Activated CD4-positive, alpha-beta memory T cell treated with anti-CD3 and anti-CD28 coated beads for 36 hours (primary cell): ENCODE measurements at places on chromosomes 3 and 15.

DNA sequence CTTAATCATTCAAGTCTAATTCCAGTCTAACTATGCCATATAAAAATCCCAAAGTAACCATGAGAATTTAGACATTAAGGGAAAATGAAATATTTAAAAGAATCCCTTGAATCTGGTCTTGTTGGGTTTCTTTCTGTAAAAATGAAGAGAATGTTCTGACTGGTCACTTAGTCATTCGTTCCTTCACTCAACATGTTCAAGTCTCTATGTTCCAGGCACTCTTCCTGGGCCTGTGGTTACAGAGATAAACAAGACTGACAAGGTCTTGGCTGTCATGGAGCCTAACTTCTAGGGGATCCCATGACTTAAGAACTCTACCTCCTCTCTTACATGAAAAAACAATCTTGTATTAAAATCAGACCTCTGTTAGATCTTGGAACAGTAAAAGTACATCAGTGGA, 638.6 kb upstream of the TBL1XR1 start:
- no peak for DNase-seq

DNA sequence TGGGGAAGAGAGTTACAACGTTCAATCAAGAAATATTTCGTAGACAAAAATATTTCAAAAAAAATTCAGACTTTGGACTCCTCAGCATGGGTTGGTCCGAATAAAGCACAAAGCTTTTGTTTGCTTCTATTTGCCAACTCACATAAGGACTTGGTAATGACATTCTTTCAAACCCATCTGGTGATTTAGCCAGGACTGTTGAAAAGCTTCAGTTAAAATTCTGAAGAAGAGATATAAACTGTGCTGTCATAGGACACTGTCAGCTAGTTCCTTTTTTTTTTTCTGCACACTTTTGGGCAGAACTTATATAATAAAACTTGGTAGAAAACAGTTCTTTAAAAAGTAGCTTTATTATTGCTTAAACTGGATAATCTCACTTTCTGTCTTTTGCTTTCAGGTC, 660.8 kb upstream of the SGO1 start:
- no peak for DNase-seq

- no peak for DNase-seq
Observed at GRCh38 chr3:17771177-17772017, 29.0 kb upstream of the TBC1D5 start.

GRCh38 chr3:54303517-54304375, 181.4 kb downstream of the CACNA2D3 start:
- DNase-seq, result no peak

- no peak for DNase-seq
Observed at GRCh38 chr3:89360156-89360555, 252.7 kb downstream of the EPHA3 start.

GRCh38 chr3:111882799-111883198, 23.7 kb downstream of the PHLDB2 start:
- no peak for DNase-seq

DNA sequence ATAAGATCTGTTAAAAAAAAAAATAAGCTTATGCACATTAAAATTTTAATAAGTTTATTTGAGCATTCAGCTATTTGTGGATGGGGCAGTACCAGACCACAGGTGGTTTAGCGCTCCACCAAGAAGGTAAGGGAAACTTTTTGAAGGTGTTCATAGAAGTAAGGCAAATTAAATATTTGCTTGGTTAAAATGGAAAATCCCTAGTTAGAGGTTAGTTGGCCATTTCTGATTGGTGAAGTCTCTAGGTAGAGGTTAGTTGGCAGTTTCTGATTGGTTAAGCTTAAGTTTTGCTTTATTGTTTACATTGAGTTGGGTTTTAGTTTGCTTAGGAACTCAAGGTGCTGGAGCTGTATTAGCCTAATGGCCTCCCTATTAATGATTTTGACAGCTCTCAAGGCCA, 30.7 kb downstream of the SCN11A start:
- no peak for DNase-seq

- DNase-seq, result no peak
Observed at GRCh38 chr3:176780766-176781165, 416.5 kb downstream of the TBL1XR1 start.

GRCh38 chr3:177753451-177754155, 556.3 kb upstream of the TBL1XR1 start:
- DNase-seq, result no peak

DNA sequence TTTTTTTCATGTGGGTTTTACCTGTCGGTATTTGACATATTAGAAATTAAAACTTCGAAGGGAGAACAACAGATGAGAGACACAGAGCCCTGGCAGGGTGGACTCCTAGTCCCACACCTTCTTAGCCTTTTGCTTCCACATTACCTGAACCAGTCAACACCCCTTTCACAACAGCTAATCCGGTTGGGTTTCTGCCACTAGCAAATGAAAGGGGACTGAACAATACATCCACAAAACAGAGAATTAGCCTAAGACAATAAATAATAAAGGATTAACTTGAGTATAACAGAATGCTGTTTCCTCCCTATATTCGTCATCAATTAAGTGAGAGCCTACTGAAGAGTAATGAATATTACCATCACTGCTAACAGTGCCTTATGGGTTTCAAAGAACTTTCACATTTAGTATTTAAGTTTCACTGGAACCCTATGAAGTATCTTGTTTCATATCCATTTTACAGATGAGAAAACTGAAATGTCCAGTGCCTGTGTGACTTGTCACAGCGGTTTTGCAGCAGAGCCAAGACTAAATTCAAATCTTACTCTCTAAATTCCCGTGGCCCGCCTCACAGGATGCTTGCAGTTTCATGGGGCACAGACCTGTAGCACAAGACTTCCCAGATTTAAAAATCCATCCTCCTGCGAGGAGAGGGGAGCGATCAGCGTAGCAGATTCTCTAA, 1.0 kb upstream of the RAB8B start:
- DNase-seq, result peak; percentile 67

DNA sequence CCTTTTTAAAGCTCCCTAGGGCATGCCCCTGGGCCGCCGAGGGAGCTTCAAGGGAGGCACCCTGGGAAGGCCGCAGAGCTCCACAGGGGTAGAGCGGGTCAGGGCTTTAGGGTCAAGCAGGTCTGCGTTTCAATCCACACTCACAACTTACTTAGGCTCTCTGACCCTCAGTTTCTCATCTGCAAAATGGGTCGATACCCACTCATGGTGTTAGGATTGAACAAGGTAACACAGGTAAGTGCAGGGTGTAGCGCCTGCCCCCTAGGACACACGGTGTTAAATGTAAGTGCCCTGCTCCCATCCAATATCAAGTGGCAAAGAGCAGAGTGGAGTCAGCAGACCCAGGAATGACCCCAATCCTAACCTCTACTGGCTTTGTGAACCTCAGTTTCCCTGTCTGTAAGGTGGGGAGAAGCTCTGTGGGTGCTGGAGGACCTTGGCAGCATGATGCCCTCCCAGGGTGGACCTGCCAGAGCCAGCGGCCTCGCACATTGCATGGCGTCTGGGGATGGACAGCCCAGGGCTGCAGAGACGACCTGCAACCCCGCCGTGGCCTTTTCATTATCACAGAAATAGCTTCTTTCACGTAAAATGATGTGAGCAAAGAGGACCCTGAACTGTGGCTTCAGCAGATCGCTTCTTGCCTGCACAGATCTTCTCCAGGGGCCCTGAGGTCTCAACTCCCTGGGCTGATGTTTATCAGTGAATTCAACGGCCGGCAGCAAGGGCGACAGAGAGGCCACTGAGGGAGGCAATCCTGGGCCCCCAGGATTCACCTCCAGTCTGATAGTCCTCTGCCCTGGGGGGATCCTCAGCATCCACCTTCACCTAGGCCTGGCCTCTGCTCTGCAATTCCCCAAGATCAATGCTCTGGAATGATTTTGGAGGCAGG, 138.5 kb downstream of the CHSY1 start:
- DNase-seq, result no peak

GRCh38 chr15:87343966-87344365, 912.6 kb downstream of the NTRK3 start:
- DNase-seq, result no peak

DNA sequence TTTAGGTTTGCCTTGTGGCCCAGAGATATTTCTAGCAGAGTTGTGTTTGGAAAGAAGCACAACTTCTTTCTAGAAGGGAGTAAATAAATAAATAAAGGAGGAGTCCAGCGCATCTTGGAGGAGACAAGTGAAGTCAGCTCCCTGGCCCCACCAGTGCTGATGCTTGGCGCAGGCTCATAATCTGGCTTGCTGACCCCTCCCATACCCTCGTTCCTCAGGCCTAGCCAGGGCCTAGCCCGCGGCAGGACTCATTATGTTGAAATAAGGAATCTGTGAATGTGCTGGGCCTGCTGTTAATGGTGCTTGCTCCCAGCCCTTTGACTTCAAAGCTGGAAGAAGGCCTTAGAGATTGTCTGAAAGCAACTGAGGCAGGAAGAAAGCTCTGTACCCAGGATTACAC, 3.1 kb downstream of the ZNF710 start:
- DNase-seq, result no peak

- peak; percentile 73 for DNase-seq
Observed at GRCh38 chr3:196081002-196081833, 672 bp downstream of the TFRC start.

- DNase-seq, result no peak
Observed at GRCh38 chr15:62421289-62421688, 256.2 kb upstream of the C2CD4B start.

GRCh38 chr15:62026487-62027262, 33.6 kb downstream of the VPS13C start:
- DNase-seq, result no peak

DNA sequence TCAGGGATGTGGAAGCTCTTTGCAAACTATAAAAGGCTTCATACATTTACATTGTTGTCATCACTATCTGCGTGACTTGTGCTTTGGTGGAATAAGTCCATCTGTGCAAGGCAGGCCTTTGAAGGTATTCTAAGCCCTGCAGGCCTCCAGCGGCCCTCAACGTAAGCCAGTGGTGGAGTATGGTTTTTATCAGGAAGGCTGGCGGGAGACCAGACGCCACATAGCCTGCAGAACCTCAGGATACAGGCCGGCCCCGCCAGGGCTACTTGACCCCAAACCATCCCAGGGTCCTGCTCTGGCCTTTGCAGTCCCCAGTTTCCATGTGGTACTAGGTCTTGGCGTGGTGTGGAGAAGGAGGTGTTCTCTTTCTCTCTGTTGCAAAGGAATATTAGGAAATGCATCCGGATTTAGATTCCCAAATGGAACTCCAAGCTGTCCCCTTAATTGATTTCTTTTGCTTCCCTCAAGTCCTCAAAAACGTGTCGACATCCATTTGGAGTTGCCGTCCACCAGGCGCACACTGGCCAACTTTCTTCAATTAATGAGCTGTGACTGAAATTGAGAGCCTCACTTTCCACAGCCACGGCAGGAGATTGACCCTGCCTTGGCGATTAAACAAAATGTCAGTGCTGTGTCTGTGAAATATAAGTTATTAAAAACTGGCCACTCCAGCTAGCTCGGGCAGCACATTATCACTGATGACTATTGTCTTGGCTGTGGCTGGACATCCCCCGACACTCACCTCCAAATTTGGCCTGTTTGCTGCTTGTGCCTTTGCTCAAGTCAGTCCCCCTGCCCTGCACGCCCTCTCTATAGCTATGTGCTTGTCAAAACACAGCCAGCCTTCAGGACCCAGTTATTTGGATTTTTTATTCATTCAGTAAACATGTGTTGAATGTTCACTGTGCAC, 239.8 kb upstream of the TLE3 start:
- DNase-seq, result no peak

DNA sequence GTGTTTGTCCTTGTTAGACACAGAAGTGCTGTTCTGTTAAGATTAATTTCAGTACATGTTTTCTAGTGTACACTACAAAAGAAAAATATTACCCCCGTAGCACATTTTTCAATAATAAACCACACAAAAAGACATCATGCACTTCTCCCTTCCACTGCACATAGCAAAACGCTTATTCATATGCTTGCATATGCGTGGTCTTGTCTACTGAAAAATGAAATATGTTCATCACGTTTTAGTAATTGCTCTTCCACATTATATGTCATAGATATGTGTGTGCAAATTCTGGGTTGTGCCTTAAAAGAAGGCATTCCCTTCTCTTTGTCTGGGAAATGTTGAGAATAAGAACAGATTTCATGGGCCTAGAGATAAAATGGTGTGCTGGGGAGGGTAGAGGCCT, 353.9 kb downstream of the NSUN3 start:
- no peak for DNase-seq

GRCh38 chr3:131033480-131034080, 6.9 kb downstream of the NEK11 start:
- DNase-seq, result no peak

DNA sequence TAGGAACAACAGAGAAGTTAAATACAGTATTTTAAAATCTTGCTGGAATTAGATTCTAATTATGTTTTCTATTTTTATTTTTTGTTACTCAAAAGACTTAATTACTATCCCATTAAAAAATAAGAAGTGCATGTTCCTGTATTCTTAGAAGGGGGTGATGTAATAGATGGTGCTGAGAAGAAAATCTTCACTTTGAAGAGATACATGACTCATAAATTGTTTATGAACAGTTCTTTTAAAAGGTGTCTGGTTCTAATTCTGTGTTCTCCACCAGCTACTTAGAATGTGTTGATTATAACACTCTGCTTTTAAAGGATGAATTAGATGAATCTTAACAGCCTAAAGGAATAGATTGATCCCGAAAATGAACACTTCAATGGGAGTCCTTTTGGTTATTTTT, 8.2 kb downstream of the RCN2 start:
- no peak for DNase-seq

DNA sequence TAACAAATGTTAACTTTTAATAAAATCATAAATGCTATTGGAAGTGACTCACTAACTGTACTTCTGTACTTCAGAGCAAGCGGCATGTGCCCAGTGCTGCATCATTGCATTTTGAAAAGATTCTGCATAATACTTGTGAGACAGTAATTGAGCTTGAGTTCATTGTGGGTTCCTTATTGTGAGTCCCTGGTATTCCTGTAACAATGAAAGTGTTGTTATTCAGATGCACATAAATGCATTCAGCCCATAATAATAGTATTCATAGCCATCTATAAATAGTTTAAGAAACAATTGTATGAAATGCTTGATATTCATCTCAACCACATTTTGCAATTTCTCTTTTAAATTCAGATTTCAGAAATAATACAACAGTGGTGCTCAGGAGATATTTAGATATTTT, 976.4 kb downstream of the CADM2 start:
- DNase-seq, result no peak

GRCh38 chr3:165434516-165434915, 238.3 kb upstream of the SLITRK3 start:
- no peak for DNase-seq

- DNase-seq, result no peak
Observed at GRCh38 chr3:126496894-126497850, 20.4 kb downstream of the UROC1 start.

DNA sequence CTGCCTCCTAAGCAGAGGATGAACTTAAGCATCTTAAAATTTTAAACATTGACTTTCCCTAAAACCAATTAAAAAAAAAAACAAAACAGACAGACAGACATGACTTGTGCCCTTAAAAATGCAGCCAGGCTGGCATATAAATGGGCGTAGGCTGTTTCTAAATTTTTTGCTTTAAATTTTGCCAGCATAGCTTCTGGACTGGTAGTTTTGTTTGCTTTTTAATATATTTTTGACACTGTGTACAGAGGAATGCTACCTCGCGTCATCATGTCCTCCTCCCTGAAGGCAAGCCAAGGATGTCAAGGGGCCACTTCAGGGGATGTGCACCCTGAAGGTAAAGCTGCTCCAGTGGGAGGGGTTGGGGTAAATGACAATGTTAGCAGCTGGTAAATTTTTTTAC, 134.8 kb downstream of the PGPEP1L start:
- no peak for DNase-seq

GRCh38 chr3:115279939-115280338, 132.9 kb upstream of the ZBTB20 start:
- DNase-seq, result no peak

- no peak for DNase-seq
Observed at GRCh38 chr3:14789221-14789620, 29.5 kb upstream of the FGD5 start.
